ENCODE measurements at places on chromosomes 1 and 21.

- DNase-seq, result no peak
Observed at GRCh38 chr1:113991467-113991997, 12.3 kb downstream of the OLFML3 start.

DNA sequence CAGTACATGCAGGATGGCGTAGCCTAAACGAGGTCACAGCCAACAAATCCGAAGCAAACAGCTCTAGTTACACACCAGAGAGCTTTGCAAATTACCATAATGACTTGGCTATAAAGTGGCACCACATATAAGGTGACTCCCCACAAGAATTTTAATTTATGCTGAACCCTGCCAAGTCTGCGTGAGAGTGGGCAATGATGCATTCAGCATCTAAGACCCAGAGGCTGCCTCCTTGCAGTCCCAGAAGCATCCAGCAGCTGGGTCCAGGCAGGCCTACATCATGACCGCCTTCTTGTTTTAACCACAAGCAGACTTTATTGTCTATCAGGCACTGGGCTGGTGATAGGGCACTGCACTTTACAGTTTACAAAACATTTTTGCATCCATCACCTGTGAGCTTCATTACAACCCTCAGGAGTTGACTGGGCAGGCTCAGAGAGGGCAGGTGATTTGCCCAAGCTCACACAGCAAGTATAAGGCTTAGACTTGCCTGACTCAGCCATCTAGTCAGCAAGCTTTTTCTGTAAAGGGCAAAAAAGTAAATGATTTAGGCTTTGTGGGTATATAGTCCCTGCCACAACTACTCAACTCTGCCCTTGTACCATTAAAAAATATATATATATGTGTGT lies 134.6 kb downstream of the GLIS1 start:
- DNase-seq, result no peak

DNA sequence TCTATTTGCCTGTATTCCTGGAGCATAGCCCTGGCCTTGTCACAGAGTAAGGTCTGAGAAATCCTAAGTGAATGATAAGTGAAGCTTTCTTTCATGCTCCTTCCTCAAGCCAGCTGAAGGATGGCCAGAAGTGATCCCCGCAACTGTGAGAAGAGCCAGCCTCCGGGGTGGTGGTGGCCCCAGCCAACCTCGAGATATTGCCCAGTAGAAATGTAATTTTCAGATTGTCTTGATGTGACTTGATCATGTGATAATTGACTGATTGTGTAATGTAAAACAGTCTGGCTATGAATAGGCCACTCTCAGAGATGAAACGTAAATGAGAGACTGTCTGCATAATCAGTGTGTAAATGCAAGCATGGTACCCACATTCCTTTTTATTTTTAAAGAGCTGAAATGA lies 242.4 kb upstream of the CAMK1G start:
- DNase-seq, result no peak

- DNase-seq, result no peak
Observed at GRCh38 chr1:222785529-222785928, 29.3 kb upstream of the DISP1 start.

DNA sequence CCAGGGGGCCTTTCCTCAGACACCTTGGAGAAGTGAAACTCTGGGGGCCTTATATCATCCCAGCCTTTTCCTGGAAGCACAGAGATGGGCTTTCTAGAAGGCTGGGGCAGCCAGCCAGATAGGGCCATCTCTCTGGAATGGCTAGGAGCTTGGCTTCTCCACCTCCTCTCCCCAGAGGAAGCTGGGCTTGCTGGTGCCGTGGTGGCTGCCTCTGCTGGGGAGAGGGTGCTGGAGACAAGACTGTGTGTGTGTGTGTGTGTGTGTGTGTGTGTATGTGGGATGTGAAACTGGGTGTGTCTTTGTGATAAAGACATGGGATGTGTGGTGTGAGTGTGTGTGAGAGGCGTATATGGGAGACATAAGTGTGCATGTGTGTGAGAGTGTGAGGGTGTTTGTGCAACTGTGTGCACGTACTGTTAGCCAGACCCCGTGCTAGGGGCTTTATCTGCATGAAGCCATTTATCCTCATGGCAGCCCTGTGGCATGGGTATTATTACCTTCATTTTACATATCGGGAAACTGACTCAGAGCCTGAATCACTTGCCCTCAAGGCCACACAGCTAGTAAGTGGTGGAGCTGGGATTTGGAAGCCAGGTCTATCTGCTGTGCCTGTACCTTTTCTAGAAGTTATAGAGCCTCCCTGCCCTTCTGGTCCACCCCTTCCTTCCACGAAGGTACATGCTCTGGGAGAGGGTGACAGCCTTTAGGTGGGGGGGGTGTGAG lies 44.2 kb downstream of the PTPRU start:
- DNase-seq, result peak; percentile 52

- DNase-seq, result no peak
Observed at GRCh38 chr21:33458861-33459260, 20.9 kb downstream of the TMEM50B start.

GRCh38 chr1:40939320-40940059 lies 40.0 kb upstream of the CTPS1 start:
- peak; percentile 67 for DNase-seq

DNA sequence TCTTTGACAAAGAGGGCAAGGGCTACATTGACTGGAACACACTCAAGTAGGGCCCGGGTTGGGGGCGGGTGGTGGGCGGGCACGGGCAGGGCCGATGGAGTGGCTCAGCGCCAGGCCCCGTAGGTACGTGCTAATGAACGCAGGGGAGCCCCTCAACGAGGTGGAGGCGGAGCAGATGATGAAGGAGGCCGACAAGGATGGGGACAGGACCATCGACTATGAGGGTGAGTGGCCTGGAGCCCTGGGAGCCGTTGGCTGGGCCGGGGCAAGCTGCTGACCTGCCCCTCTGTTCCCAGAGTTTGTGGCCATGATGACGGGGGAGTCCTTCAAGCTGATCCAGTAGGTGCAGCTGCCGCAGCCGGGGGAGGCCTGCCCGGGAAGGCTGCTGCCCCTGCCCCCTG lies 1.8 kb downstream of the CALML6 start:
- DNase-seq, result no peak

DNA sequence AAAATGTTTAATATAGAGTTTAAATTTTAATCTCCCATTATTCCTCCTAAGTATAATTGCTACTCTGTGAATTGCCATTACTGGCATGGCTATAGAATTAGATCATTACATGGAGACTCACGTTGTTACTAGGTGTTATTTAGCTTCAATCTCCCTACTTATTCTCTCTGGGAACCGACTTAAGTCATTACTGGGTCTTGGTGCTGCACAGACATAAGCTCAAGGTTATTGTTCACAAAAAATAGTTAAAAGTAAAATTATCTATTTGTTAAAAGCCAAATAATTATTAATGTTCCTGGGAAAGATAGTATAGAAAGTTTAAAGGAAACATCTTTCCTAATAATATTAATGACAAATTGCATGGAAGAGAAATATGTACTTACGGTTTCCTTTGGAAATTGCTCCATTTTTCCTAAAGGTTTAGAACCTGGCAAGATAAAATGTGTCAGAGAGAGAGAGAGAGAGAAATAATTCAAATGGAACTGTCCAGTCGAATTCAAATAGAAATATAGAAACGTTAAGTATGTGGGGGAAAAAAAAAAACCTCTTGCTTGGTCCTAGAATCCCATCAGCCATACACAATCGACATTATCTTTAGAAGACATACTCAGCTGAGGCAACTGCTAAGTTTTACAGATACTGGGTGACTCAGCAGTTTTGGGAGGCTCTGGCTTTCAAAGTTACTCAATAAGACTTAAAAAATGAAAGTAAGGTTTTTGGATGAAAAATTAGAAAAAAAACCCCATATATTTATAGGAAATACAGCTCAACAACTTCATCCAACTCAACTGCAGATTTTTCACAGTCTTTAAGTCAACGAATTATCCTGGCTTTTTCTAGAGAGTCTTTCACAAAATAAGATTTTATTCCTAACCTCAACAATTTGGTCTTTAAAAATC lies at the start of gene SPTA1:
SPTA1 (minus strand) TSS at position 605 of the 899 bp plus-strand sequence; CDS start at position 407, 198 bp downstream.
- DNase-seq, result no peak

- no peak for DNase-seq
Observed at GRCh38 chr1:1929639-1930545, 10.8 kb upstream of the TMEM52 start.

- peak; percentile 17 for DNase-seq
Observed at GRCh38 chr1:26281091-26281958, 1.4 kb downstream of the SH3BGRL3 start.

DNA sequence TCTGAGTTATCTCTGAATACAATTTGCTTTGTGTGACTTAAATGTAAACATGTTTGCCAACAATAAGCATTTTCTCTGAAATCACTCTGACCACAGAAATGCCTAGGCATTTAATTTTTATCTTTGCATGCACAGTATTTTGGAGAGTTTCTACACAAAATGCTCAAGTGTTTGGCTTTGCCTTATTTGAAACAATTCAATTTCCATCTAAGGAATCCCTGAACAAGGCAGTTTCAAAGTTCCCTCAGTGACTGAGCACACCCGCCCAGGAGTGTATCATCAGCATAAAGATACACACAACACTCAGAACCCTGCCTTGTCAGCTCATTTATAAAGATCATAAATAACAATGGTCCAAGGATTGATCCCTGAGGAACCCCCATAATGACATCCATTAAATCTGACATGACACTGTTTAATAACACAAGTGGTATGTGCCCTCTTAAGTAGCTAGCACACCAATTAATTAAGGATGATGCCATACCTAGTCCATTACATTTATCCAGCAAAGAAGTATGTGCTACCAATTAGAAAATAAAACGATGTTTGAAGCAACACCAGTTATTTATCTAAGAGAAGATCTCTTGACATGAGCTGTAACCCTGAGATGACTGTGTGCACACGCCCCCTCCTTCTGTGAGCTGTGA lies 585.8 kb downstream of the ADGRL2 start:
- peak; percentile 1 for DNase-seq

GRCh38 chr1:33081554-33082305 lies 777 bp downstream of the AZIN2 start:
- no peak for DNase-seq

- no peak for DNase-seq
Observed at GRCh38 chr1:151847867-151848596, 5.5 kb downstream of the THEM5 start.

- DNase-seq, result no peak
Observed at GRCh38 chr1:201054091-201054543, 30.6 kb upstream of the KIF21B start.

DNA sequence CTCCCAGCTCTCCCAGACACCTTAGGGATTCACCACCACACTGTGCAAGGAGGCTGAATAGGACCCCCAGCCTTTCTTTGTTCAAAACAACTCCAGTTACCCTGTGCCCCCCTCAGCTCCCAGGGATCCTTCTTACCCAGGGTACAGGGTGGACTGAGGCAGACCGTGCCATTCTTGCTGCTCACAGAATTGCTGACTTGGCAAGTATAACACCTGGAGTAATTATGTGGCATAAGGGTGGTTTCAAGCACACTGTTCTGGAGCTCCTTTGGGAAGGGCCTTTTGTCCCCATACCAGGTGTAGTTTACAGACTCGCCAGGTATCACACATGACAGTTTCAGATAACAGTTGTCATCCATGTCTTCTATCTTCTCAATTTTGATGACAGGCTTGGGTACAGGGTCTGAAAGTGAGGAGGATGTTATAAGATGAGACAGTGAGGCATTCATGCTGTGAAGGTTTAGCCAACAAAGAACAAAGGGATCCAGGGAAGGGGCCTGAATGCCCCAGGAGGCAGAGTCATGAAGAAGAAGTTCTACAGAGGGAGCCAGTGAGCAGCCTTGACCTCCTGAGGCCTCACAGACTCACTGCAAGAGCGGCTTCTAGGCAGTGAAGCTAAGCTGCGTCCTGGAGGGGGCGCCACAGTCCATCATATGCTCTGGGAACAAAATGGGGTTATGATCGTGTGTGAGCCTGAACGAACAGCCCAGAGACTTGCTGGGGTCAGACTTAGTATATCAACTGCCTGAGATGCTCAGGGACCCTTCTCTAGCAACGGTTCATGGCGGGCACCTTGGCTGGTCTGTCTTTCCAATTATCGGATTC lies 30.3 kb downstream of the CD48 start:
- no peak for DNase-seq

DNA sequence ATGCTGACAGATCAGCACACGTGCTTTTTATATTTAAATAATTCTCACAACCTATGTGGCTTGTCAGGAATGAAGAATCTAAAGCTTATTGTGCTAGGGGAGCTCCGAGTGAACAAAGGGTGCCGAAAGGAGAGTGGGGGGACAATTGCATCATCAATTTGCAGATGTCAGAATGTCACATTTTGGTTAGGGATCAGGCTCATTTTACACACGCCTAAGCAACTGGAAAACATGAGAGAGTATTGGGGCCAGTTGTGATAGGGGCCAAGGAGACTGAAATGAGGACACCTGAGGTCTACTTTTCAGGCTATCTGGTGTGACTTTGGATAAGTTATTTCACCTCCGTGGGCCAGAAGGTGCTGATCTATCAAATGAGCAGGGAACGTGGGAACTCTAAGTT lies 31.8 kb downstream of the RUNX1 start:
- DNase-seq, result no peak

DNA sequence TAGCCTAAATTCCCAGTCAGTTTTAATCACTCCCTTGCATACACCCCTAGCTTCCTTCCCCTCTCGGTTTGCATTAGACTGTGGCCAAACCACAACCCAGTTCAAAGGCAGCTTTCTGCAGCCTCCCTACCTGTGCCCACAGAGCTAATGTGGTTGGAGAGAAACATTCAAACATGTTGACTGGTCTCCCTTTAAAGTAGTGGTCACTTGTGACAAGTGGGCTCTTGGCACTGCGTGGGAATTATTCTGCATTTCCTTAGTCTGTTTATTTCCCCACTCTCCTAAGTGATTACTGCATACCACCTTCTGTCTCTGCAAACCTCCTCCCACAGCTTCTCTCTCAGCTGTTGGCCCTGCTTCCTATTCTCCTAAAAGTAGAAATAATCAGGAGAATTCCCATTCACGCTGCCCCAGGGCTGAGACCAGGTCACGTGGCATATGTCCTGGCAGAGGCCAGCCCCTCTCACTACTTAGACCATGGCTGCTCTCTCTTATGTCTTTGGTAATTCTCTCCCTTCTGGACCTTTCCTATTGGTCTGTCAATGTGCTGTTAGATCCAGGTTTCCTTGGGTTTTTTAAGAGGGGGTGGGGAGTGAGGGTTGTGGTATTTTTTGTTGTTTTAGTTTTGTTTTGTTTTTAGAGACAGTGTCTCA lies 38.4 kb upstream of the CD101 start:
- no peak for DNase-seq

GRCh38 chr21:36640721-36641244 lies 58.1 kb upstream of the SIM2 start:
- no peak for DNase-seq

- peak; percentile 25 for DNase-seq
Observed at GRCh38 chr1:24417681-24418080, 2.1 kb downstream of the NIPAL3 start.

Data from AG08395 (cell line).